ENCODE measurements at places on chromosomes 2 and 18. TPM values are rescaled to one million over a fixed set of nuclear protein-coding genes. Genes with fewer than 3 reads are reported as not detected.

- DNase-seq: no peak
Measured at GRCh38 chr18:49628119-49628518, 66.3 kb downstream of the LIPG start.

GRCh38 chr2:27393225-27393624, 12.7 kb upstream of the ZNF513 start:
- DNase-seq: no peak

The CIDEA gene
- total RNA-seq: not detected

The RNF144A gene
- total RNA-seq: 12.6 TPM

GRCh38 chr18:22169889-22170420, 566 bp downstream of the GATA6 start:
- peak; percentile 57 for DNase-seq

DNA sequence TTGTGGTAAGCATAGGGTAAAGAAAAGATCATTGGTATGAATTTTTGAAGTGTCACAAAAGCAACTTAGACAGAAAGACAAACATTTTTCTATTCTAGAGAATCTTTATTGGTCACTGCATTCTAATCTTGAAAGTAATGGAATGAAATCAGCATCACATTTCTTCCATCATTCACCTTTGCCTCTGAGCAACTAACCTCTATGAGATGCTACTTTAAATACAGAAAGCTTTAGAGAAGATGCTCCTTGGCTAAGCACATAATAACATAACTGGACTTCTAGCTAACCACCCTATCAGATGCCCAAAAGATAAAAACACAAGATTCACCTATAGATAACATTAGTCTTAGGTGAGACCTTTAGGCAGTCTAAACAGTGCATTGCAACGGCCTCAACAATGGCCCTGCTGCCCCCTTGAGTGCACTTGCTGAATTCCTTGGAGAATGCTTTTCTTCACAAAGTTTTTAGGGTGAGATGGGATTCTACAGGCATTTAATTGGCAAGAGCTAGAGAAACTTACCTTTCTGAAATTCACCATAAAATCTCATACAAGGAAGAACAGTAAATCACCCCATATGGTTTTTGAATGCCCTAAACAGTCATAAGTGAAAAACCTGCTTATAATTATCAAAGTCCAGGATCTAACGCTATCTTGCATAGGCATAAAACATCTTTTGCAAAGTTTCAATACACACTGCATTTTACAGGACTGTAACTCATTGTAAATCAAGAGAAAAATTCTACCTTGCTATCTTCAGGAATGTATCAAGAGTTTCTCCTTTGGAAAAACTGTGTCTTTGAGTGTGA, 791.3 kb upstream of the CHAC2 start:
- peak; percentile 49 for DNase-seq

GRCh38 chr2:205696927-205697441, 14.7 kb downstream of the NRP2 start:
- DNase-seq: no peak

- no peak for DNase-seq
Measured at GRCh38 chr2:63046552-63046951, 4.1 kb upstream of the OTX1 start.

The COLEC12 gene
- 4.5 TPM for total RNA-seq

DNA sequence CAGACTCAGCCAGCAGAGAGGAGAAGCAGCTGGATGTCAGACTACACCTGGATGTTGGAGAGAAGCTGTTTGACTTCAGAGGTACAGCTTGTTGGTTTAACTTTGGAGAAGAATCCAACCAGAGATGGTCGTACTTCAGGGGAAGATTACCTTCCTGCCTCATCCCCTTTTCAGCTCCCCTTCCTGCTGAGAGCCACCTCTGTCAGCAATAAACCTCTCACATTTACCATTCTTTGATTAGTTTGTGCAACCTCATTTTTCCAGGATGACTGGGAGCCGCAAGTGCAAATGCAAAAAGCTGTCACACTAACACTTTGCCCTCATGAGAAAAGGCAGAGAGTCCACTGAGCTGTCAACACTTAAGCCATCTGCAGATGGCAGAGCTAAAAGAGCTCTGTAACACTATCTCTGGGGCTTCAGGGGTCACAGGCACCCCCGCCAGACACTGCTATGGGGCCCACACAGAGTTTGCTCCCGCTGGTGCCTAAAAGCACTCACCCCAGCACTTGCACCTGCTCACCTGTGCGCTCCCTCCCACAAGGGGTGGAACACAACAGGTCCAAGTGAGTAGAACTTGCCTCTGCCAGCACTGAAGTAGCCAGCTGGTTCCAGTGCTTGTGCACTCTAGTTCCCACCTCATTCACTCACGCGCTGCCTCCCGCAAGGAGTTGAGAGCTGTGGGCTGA, 391.7 kb downstream of the METTL4 start:
- no peak for DNase-seq

The AGXT gene
- 0.24 TPM for total RNA-seq

GRCh38 chr2:157751462-157752058, 122.9 kb upstream of the ACVR1C start:
- no peak for DNase-seq

GRCh38 chr2:44821500-44821899, 120.0 kb upstream of the SIX3 start:
- no peak for DNase-seq

DNA sequence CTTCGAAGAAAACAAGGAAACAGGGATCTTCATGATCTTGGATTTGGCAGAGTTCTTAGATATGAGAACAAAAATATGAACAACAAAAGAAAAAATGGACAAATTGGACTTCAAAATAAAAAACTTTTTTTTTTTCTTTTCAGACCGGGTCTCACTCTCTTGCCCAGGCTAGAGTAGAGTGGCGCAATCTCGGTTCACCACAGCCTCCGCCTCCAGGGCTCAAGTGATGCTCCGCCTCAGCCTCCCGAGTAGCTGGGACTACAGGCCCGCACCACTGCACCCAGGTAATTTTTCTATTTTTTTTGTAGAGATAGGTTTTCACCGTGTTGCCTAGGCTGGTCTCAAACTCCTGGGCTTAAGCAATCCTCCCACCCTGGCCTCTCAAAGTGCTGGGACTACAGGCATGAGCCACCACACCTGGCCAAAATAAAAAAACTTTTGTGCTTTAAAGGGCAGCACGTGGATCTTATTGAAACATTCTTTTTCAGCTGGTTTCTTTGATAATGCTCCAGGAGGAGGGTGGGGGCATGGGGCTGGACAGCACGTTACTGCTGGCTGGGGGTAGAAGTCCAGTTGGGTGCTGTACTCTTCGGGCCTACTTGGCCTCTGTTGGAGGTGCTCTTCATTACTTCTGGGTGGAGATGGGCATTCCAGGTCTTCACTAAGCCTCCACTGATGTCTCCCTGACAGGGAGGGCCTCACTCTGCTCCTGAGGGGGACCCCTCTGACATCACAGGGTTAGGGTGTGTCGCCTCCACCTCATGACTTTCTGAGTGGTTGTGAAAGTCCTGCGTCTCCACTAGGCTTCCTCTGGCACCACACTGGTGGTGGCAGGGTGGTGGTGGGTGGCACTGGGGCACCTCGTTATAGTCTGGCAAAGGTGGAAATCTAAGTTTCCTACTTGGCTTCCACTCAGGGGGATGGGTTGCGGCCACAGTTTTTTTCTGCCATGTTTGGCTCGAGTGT, 150.5 kb upstream of the XPO1 start:
- DNase-seq: no peak

DNA sequence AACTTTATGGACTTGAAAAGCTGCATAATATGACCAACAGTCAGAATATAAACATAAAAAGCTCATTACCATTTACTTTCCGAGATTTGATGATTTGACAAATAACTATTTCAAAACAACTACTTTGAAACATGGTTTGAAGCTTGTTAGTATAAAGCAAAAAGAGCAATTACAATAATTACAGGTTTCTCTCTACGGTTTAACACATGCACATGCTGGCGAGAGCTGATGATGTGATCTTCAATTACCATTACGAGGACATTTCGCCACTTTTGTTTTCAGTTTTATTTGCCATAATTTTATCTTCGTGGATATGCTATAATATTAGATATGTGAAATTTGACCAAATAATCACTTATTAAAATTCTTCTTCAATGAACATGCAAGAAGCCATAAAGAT, 270.1 kb downstream of the TCF4 start:
- DNase-seq: no peak

The SERPINB11 gene
- 0.50 TPM for total RNA-seq

The TMBIM1 gene
- 59.9 TPM for total RNA-seq

DNA sequence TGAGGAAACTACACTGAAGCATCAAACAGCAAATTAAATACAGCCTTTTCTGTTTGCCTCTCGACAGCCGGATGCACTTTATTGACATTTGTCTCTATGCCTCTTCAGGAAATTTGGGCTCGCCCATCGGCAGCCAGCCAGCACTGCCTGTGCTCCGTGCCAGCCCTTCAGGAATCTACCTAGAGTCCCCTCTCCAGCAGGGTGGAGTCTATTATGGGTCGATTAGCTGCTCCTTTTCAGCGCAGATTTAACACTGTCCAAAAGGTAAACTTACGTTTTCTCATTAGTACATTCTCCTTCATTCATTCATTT, 91.5 kb downstream of the MYCN start:
- DNase-seq: no peak

The POTEE gene
- 67.6 TPM for total RNA-seq

DNA sequence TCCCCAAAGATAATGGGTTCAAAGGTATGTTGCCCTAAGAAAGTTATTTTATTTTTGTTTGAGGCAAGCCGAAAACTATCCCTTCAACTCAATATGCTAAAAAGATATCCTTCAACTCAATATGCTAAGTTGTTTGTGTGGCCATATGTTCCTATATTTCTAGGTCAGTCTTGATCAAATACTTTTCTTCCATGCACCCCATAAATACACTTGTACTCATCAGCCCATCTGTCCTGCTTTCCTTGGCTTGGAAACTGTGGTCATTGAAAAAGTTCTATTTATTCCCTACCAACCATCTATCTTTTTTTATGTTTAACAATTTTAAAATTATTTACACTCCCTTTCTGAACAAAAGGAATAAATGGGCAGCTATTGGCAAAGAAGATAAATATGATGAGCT, 447.7 kb downstream of the NRXN1 start:
- DNase-seq: no peak

DNA sequence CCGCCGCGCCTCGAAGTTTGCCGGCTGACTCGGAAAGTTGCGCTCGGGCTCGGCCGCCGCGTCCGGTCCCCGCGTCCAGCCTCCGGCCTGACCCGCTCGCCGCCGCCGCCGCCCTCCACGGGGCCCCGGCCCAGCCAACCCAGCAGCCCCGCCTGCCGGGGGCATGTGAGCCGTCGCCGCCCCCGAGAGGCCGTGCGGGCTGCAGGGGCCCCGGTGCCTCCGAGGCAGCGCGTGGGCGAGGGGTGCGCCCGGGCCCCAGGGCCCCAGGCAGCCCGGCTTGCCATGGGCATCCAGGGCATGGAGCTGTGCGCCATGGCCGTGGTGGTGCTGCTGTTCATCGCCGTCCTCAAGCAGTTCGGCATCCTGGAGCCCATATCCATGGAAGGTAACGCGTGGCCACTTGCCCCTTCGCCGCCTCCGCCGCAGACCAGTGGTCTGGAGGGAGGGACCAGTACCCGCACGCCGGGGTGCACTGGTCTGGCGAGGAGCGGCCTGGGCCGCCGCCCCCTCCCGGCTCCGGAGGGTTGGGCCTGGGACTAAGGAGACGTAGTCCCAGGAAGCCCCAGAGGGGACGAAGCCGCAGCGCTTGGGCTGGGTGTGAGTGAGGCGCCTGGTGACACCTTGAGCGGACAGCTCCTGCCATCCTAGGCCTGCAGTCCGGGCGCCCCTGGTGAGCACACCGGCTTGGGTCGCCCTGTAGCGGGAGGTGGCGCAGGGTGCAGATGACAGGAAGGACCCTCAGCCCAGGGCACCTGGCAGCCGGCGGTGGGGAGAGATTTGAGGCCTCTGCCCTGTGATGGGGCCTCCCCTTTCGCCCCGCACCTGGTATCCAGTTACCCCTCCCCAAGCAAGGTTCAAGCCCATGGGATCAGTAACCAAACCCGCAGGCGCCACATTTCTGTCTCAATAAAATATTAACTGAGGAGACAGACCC, 49.9 kb downstream of the KCNIP3 start:
- DNase-seq: peak; percentile 32

The DYNAP gene
- total RNA-seq: 0.24 TPM

DNA sequence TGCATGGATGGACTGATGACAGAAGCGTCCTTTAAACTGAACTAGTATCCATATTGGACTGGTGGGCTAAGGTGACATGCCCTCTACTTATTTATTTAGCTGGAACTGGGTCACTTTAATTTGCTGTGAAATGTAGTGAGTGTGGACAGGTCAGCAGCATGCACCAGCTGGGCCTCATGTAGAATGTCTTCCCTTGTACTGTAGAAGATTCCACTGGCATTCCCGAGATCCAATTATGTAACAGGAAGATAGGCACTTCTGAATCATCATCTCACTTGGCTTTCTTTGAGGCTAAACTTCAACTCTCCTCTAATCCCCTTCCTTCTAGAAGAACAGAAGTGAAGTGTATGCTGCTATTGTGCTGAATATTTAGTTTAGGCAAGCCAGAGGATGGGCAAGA, 296.2 kb downstream of the SLC8A1 start:
- DNase-seq: no peak

Measured in testis (tissue), 5 donors.